ENCODE measurements at places on chromosomes 16 and 17. TPM values are rescaled to one million over a fixed set of nuclear protein-coding genes. Genes with fewer than 3 reads are reported as not detected.

The DNAAF8 gene
- total RNA-seq = 0.36 TPM

The RAPGEFL1 gene
- 2.8 TPM for total RNA-seq

The SLC46A1 gene
- total RNA-seq = 3.7 TPM

The KRT17 gene
- 1.1 TPM for total RNA-seq
